ENCODE measurements at places on chromosomes 6 and 20.

DNA sequence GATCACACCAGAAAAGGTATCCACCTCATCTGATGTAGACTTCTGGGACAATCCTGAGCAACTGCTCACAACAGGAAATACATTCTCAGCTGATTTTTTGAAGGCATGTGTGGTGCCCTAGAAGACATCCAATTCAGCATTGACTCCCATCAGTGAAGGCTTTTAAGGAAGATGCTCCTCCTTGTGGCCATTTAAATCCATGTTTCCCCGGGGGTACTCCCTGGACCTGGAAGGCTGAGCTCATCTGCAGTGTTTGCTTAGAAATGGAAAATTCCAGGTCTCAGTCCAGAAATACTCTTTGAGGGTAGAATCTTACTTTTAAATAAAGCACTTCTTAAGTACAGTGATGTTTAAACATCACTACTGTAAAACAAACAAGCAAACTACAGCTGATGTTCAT is 195.5 kb upstream of the PDE10A start:
- DNase-seq: no peak

DNA sequence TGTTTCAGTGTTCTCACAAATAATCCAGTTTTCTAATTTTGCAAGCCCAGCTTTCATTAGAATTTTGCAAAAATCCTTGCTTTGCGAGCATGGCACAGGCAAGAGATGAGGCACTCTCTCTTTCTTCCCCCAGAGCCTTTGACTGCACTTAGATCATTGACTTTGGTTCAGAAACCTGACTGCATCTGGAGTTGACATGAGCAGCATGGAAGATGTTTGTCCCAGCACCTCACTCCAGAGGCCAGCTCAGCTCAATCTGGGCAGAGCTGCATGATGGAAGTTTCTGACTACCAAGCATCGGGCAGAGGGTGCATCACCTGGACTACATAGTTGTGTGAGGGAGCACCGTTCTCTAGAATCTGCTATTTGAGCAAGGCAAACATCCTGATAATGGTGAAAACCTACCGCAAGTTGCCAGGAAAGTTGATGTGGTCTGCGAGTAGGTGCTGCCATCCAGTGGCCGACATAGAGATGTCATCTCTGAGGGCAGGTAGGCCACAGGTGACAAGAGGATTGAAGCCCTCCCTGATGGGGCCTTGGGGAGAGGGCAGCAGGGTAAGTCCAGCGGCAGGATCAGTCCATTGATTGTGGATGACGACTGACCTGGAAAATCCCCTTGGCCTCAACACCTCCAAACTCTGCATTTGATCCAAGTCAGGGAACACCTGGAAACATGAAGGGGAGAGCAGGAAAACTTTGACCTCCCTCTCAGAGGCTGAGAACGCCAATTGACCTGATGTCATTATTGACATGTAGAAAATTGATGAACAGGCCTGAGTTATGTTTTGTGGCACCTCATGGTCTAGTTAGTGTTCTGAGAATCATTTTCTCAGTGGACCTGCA is 3.8 kb upstream of the LPA start:
- no peak for DNase-seq

DNA sequence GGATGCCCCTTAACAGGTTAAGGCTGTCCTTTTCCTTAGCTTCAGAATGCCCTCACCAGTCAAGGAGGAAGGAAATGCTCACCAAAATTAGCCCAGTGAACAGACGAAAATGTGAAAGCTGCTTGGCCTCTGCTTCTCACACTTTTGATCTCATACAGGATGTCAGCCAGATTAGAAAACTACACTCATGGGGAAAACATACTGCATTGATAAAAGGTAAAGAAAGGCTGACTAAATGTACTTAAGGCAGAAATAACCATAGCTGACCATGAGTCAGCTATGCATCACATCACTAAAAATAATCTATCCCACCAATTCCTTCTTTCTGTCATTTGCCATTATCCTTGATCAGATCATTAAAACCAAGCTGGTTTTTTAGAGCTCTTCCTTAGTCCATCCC is 198.4 kb upstream of the TENT5A start:
- no peak for DNase-seq

DNA sequence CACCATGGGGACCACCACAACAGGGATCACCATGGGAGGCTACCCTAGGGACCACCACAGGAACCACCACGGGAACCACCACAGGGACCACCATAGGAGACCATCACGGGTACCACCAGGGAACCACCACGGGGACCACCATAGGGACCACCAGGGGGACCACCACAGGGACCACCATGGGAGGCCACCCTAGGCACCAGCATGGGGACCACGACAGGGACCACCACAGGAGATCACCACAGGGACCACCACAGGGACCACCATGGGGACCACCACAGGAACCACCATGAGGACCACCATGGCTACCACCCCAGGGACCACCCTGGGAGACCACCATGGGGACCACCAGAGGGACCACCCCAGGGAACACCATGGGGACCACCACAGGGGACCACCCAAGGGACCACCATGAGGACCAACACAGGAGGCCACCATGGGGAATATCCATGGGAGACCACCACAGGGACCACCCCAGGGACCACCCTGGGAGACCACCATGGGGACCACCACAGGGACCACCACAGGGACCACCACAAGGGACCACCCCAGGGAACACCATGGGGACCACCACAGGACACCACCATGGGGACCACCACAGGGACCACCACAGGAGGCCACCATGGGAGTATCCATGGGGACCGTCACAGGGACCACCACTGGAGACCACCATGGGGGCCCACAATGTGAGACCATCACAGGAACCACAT is 67.6 kb upstream of the MPC1 start:
- no peak for DNase-seq

- DNase-seq: no peak
Measured at GRCh38 chr6:139659711-139660110, 285.3 kb upstream of the CITED2 start.

GRCh38 chr20:52179331-52180179 is 12.0 kb downstream of the ZFP64 start:
- DNase-seq: no peak

GRCh38 chr6:125182237-125183008 is 28.9 kb downstream of the TPD52L1 start:
- no peak for DNase-seq

Measured in substantia nigra (tissue), 51 donors.